Smooth muscle cell of trachea (primary cell): ENCODE measurements at places on chromosomes 2 and 18. TPM values are rescaled to one million over a fixed set of nuclear protein-coding genes. Genes with fewer than 3 reads are reported as not detected.

SERPINB13 gene
- total RNA-seq: not detected in 2 replicates

FBXO15 gene
- 1.2 and 1.5 TPM in 2 replicates for total RNA-seq

KYNU gene
- 1.2 and 5.3 TPM in 2 replicates for total RNA-seq

LYPD1 gene
- total RNA-seq: 0.33 and 0.73 TPM in 2 replicates

CPO gene
- total RNA-seq: 0.17 TPM in 1 of 2 replicates, not detected in the other

CXCR1 gene
- total RNA-seq: not detected in 2 replicates
